ENCODE measurements at places on chromosomes 11 and 22.

DNA sequence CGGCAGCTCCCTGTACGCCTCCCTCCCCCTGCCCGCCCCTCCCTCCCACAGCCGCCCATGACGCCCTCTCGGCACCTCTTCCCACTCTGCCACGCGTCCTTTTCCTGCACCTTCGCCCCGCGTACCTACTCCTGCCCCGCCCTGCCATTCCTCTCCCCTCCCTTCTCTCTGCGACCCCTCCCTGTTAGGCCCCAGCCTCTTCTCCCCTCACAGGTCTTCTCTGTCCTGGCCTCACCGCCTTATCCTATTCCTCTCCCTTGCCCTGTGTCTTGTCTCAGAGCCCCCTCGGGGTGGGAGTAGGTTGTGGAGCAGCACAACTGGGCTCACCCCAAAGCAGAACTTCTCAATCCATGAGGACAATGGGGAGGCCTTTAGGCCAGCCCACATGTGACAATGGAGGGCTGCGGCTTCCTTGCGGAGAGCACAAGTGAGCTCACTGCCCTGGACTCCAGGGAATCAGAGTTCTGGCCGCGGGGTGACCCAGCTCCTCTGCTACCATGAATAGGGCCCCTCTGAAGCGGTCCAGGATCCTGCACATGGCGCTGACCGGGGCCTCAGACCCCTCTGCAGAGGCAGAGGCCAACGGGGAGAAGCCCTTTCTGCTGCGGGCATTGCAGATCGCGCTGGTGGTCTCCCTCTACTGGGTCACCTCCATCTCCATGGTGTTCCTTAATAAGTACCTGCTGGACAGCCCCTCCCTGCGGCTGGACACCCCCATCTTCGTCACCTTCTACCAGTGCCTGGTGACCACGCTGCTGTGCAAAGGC, 539 bp downstream of the SLC35C1 start:
- peak; percentile 49 for DNase-seq

DNA sequence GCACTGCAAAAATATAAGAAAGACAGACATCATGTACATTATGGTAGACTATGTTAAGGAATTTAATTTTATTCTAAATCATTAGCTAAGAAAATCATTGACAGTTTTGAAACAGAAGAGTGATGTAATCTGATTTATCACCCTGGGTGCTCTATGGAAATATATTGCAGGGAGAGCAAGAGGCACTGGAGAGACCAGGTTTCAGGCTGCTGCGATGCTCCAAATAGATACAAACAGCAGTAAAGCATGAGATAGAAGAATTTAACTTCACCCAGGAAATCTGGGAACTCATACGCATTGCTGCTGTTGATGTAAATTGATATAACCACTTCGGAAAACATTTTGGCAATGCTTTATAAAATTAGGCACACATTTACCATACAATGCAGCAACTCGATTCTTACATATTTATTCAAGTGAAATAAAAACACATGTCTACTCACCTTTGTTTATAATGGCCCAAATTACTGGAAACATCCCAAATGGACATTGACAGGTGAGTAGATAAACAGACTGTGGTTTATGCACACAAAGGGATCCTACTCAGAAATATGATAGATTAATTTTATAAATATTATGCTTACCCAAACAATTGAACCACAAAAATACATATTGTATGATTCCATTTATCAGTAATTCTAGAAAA, 535.1 kb upstream of the CHORDC1 start:
- no peak for DNase-seq

DNA sequence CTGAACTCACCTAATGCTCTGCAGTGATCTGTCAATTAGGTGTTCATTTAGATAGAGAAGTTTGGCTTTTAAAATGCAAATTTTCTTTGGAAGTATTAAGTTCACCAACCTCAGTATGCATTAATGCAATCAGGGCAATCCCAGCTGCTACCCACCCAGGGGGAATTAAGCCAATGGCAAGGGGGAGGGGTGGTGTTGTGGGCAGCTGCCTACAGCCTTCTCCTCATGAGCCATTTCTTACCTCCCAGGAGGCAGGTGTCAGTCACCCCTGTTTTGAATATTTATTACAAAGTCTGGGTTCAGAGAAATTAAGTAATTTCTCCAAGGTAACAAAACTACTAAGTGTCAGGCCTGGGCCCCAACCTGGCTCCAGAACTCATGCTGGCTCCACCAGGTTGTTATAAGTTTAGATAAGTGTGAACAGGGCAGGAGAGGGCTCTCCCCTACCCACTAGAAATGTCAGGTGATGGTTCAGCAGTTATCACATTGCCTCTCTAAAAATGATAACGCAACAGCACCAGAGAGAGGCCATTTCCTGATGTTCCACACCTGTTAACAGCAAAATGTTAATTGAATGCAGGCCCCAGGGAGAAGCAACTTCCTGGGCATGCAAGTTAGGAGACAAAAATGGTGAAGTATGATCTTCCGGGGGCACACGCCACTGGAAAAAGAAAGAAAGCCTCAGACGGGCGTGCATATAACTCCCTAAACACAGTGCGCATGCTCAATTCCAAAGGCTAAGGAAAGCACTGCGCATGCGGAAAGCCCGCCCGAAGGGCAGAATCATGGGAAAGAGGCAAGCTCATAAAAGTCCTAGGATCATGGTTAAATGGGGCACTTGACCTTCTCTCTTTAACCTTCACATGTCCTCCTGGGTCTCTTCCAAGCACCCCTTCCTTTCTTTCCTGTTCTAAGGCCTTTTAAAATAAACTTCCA, 35.4 kb upstream of the GNAZ start:
- no peak for DNase-seq

- DNase-seq = no peak
Observed at GRCh38 chr11:83649528-83649855, 363.3 kb upstream of the CCDC90B start.

GRCh38 chr11:14300661-14301304, 58.2 kb downstream of the RRAS2 start:
- DNase-seq = peak; percentile 78

- DNase-seq = no peak
Observed at GRCh38 chr11:104908186-104908531, 9.9 kb upstream of the CASP12 start.

GRCh38 chr22:29744902-29745301, 21.9 kb downstream of the ZMAT5 start:
- peak; percentile 70 for DNase-seq

- peak; percentile 55 for DNase-seq
Observed at GRCh38 chr22:46501701-46502100, 35.7 kb downstream of the CELSR1 start.

- no peak for DNase-seq
Observed at GRCh38 chr11:27864611-27865010, 164.4 kb upstream of the BDNF start.

- no peak for DNase-seq
Observed at GRCh38 chr22:46764779-46765485, 2.5 kb downstream of the TBC1D22A start.

DNA sequence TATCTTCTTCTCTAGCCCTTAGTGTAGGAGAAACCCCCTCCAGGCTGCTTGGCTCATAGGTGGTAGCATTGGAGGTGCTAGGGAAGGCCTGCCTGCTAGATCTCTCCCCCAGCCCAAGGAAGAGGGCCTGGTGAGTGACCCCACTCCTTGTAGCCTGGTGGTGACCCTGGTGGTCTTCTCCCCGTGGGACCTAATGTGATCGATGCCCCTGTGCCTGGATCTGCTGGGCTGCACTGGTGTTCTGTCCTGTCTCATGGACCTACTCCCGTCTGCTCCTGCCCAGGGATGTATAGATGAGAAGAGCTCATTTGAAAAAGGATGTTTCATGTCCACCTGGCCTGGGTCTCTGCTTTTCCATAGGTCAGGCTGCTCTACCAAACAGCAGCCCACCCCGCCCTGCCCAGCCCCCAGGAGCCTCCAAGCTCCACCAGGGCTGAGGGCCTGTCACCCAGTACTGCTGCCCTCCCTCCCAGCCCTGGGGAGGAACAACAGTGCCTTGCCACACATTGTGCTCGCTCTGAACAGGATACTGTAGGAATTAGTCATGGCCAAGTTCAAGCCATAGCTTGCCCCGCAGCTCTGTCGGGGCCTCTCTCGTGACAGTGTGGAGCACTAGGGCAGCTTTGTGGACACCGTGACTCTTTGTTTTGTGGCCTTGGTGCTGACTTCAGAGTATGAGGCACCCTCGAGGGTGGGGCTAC, 19.7 kb downstream of the SLC37A2 start:
- peak; percentile 91 for DNase-seq

DNA sequence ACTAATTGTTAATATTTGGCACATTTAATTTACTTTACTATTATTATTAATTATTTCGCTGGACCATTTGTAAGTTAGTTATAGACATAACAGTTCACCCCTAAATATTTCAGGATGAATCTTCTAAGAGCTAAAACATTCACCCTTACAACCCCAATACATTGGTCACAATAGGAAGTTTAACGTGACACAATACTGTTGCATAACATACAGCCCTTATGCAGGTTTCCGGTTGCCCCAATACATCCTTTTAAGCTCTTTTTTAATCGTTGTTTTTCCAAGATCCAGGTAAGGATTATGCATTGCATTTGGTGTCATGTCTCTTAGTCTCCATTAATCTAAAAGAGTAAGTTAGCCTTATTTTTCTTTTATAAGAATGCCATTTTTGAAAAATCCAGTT, 71.2 kb downstream of the HSD17B12 start:
- DNase-seq = no peak

DNA sequence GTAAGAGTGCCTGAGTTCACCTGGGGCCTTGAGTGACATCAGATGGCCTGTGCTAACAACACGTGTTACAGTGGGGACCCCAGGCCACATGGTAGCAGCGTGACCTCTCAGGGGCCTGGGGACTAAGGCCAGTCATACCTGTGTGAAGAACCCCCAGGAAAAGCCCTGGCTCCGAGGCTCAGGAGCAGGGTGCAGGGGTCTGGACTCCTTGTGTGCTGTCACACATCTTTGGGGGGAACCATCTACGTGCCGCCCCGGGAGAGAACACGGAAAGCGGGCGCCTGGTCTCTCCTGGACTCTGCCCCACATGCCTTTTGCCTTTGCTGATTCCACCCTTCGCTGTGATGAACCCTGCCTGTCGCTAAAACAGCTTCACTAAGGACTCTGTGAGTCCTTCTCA, 48.7 kb downstream of the SHANK2 start:
- DNase-seq = no peak

- DNase-seq = no peak
Observed at GRCh38 chr22:31230155-31230870, 18.2 kb downstream of the LIMK2 start.

GRCh38 chr22:30749272-30749671, 54.6 kb downstream of the OSBP2 start:
- DNase-seq = no peak

DNA sequence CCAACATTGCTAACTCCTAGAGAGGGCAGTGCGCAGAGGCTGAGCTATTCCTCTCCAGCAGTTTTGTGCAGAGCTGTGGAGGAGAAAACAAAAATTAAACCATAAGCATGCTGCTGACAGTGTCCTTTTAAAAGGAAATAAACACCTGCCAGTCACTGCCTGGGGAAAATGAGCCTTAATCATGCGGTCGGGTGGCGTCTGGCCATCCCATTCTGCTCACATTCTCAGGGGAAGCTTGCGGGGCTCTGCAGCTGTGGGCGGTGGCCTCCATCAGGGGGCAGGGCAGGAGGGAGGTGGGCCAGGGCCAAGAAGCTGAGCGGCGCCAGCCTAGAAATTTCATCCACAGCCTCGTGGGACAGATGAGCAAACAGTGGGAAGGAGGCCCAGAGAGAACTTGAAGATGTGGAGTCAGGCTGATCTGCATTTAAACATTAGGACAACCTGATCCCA, 71.0 kb upstream of the TP53I11 start:
- peak; percentile 11 for DNase-seq

- no peak for DNase-seq
Observed at GRCh38 chr22:24685531-24686190, 82.7 kb downstream of the GGT1 start.

GRCh38 chr11:113578715-113579250, 103.6 kb upstream of the DRD2 start:
- no peak for DNase-seq

DNA sequence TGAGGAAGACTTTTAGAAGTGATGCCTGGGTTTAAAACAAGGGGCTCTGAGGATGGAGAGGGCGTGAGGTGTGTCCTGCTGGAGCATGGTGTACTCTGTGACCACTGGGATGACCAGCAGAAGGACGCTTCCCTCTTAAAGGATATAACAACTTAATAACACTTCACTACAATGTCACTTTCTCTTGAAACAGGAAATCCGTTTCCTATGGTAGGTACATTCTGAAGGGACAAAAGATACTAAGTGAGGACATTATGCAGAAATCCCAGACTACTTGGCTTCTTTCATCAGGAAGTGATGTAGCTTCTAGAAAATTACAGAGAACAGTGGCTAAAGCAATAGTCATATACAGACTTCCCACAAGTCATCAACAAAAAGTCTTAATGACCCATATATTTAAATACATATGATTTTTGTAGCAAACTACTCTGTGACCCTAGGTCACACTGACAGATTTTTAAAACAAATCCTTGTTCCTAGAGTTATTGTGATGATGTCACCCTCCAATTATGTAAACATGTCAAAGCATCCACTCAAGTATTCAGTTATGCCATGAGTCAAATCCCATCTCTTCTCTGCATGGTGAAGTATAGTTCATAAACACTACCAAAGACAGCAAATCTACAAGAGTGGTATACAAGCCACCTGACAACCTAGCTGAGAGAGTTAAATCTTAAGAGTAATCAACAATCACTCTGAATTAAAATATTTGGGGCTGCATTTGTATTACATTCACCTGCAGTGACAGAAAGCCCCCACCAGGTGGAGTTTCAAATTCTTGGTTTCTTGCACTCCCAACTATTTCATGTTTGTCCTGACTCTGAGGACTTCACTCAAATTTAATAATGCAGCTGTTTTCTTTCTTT, 32.8 kb downstream of the PITPNB start:
- DNase-seq = peak; percentile 93

DNA sequence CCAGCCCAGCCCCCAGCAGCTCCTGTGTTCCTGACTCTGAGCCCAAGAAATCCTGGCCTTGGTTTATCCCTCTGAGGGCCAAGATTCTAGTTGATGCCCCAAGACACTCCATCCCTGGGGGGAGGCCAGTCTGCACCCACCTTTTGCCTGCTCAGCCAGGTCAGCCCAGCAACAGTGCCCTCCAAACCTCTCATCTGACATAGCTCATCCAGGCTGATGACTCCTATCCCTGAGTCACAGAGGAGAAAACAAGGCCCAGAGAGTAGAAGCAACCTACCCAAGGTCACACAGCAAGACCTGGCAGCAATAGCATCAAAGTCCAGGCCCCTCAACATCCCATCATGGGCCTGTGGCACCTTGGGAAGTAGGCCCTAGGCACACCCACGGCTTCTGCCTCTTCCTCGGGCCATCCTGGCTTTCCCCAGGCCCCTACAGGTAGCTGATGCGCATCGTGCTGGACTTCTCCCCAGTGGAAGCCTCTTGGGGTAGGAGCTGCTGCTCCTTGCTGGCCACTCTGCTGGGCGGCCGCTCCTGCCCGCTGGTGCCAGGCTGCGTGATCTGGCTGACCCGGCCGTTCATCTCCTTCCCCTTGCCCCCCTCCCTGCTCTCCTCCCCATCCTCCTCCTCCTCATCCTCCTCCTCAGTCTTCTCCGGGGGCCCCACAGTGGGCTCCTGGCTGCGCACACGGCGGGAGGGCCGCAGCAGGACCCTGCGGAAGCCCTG, 6.0 kb downstream of the SSTR3 start:
- DNase-seq = no peak

All from HCEC 1CT (cell line).